ENCODE measurements at places on chromosomes 1 and 21. TPM values are rescaled to one million over a fixed set of nuclear protein-coding genes. Genes with fewer than 3 reads are reported as not detected.

HDGF gene
- total RNA-seq, result 112 TPM

RBBP4 gene
- 125 TPM for total RNA-seq

HES4 gene
- 30.5 TPM for total RNA-seq

OR2L13 gene
- 0.36 TPM for total RNA-seq

KRTAP7-1 gene
- not detected for total RNA-seq

MCOLN3 gene
- 11.2 TPM for total RNA-seq

SH2D1B gene
- 0.53 TPM for total RNA-seq

LCE2A gene
- not detected for total RNA-seq

VHLL gene
- not detected for total RNA-seq

FCN3 gene
- total RNA-seq, result 1.2 TPM

MPZ gene
- total RNA-seq, result 4,832 TPM

FAAH gene
- 34.4 TPM for total RNA-seq

F13B gene
- not detected for total RNA-seq

OR2L8 gene
- 0.53 TPM for total RNA-seq

SPATC1L gene
- 9.9 TPM for total RNA-seq

PEAR1 gene
- 74.7 TPM for total RNA-seq

DENND1B gene
- 16.6 TPM for total RNA-seq

TAGLN2 gene
- 184 TPM for total RNA-seq

PGLYRP4 gene
- total RNA-seq, result not detected

C8A gene
- total RNA-seq, result not detected

INSRR gene
- total RNA-seq, result 0.40 TPM

TMOD4 gene
- total RNA-seq, result 0.76 TPM

KCNJ6 gene
- total RNA-seq, result not detected

SLFNL1 gene
- total RNA-seq, result 0.62 TPM

NTMT2 gene
- not detected for total RNA-seq

BEND5 gene
- 5.7 TPM for total RNA-seq

DCDC2B gene
- total RNA-seq, result not detected

ASCL5 gene
- total RNA-seq, result not detected

CCDC27 gene
- total RNA-seq, result not detected

ETV3L gene
- not detected for total RNA-seq

DNAJC6 gene
- 20.7 TPM for total RNA-seq

RUNX3 gene
- total RNA-seq, result 2.0 TPM
